Activated T-helper 1 cell treated with anti-CD3 and anti-CD28 coated beads, Interleukin-12 subunit alpha, Interleukin-12 subunit beta, Interleukin-2, Interleukin-4 antibody, amounts not matched to agents 30 ng/mL and 10 ng/mL and 1 ng/mL, durations not matched to agents 14 hours and 24 hours and 36 hours (primary cell): ENCODE measurements at places on chromosomes 16 and 17. TPM values are rescaled to one million over a fixed set of nuclear protein-coding genes. Genes with fewer than 3 reads are reported as not detected.

Gene ENPP7
- 0.10 and 0.16 TPM in 2 replicates for total RNA-seq

- H3K27ac ChIP-seq = no peak overlapping the region
- no peaks in the 10 kb centered on the region for H3K36me3 ChIP-seq
- no peaks in the 10 kb centered on the region for H3K27me3 ChIP-seq
- H3K4me3 ChIP-seq = no peak overlapping the region
- DNase-seq = no peak
- no peaks in the 10 kb centered on the region for H3K4me1 ChIP-seq
Measured at GRCh38 chr17:69485901-69486643, 71.6 kb downstream of the MAP2K6 start.

GRCh38 chr17:50977487-50978159 is 111.5 kb upstream of the TOB1 start:
- no peaks in the 10 kb centered on the region for H3K27me3 ChIP-seq
- H3K4me3 ChIP-seq = no peak overlapping the region
- H3K4me1 ChIP-seq = peaks cover 21% of the 10 kb centered on the region
- no peak for DNase-seq
- peak overlapping the region; percentile 93 for H3K27ac ChIP-seq
- H3K36me3 ChIP-seq = peaks cover 49% of the 10 kb centered on the region

GRCh38 chr17:70205401-70205800 is 36.1 kb downstream of the KCNJ2 start:
- no peak overlapping the region for H3K4me3 ChIP-seq
- H3K27ac ChIP-seq = no peak overlapping the region
- no peaks in the 10 kb centered on the region for H3K4me1 ChIP-seq
- H3K27me3 ChIP-seq = no peaks in the 10 kb centered on the region
- H3K36me3 ChIP-seq = no peaks in the 10 kb centered on the region

GRCh38 chr16:16996827-16997226 is 473.9 kb downstream of the XYLT1 start:
- no peaks in the 10 kb centered on the region for H3K36me3 ChIP-seq
- peaks cover 2% of the 10 kb centered on the region for H3K27me3 ChIP-seq
- DNase-seq = no peak
- H3K4me3 ChIP-seq = no peak overlapping the region
- H3K27ac ChIP-seq = no peak overlapping the region
- peaks cover 16% of the 10 kb centered on the region for H3K4me1 ChIP-seq
